CD4-positive, alpha-beta T cell treated with Interleukin-12 subunit alpha and Interleukin-12 subunit beta, for 1 hour (primary cell): ENCODE measurements at places on chromosomes 7 and 10.

- no peak for DNase-seq
Measured at GRCh38 chr10:80540136-80540535, 2.4 kb downstream of the SH2D4B start.

DNA sequence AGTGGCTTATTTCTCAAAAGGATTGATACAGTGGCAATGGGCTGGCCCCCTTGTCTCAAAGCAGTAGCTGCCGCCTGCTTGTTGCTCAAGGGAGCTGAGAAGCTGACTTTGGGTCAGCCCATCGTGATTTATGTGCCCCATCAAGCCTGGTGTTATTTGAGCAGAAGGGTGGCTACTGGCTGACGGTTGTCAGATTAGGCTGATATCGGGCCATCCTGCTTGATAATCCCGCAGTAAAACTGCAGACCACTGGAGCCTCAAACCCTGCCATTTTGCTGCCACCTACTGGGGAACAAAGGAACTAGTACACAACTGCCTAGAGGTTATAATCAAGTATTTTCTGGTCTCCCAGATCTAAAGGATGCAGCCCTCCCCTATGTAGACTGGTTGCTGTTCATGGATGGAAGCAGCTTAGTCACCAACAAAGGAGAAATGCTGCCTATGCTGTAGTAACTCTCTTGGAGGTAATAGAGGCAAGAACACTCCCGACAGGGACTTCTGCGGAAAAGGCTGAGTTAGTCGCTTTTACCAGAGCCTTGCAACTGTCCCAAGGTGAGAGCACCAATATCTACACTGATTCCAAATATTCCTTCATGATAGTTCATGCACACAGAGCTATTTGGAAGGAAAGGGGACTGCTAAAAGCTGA lies 65.9 kb upstream of the ZNF92 start:
- peak; percentile 57 for DNase-seq

DNA sequence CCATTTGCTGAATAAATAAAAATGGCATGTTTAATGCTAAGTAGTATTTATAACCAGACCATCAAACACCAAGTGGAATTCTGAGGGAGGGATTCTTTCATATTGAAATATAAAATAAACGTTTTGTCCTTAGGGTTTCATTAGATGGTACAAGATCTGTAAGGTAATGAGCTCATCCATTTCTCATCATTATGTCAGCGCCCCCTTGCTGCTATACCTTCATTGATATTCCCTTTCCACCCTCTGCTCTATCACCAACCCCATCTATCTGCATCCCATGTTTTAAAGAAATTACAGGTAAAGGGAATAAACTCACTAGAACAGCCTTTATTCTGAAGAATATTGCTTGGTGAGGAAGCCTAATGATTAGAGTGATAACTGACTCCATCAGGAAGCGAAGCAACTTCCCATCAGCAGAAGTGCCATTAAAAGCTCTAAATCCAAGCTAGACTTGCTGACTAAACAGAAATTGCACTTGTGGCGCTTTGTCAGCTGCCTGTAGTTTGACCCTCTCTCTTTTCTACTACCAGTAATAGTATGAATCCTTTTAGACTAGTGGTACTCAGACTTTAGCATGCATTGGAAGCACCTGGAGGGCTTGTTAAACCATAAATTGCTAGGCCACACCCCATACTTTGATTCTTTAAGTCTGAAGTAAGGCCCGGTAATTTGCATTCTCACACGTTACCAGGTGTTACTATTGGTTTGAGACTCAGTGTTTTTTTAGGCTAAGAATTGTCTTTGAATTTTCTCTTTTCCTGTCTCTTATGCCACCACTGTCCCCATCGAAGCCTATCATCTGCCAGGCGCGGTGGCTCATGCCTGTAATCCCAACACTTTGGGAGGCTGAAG lies 27.5 kb downstream of the ADD3 start:
- DNase-seq: no peak

- no peak for DNase-seq
Measured at GRCh38 chr7:69862413-69863064, 264.3 kb downstream of the AUTS2 start.

DNA sequence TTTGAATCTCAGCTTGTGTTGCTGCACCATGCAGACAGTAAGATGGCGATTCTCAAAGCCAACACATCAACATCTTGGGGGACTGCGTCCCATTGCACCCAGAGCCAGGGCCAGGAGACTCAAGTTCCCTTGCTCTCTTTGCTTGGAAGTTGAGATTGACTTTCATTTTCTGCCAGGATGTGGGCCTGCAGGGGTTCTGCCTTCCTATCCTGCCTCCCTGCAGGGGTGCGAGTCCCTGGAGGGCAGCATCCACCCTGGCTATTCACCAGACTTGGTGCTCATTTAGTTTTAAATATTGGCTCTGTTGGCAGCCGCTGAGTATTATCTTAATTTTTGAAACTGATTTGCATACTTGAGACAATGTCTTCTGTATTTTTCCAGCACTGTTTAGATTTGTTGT lies 451.5 kb downstream of the GLRX3 start:
- no peak for DNase-seq

DNA sequence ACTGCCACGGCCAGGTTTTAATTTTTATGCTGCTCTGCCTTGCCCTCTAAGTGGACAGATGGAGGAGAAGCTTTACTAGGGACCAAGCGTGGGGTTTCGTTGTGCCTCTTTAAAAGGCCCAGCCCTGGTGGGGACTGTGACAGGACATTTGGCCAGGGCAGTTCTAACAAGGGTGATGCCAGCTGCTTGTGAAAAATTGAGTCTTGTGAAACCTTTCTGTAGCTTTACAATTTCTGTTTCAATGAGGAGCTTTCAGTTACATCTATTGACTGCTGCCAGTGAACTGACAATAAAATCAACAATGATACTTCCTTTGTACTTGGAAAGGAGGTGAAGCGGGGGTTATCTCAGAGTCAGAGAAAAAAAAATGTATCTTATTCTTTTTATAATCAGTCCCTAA lies 233.1 kb upstream of the CSTF2T start:
- no peak for DNase-seq
